BE2C (cell line): ENCODE measurements at places on chromosomes 16 and 17.

- no peak for DNase-seq
Measured at GRCh38 chr16:75026892-75027391, 28.1 kb downstream of the ZNRF1 start.

DNA sequence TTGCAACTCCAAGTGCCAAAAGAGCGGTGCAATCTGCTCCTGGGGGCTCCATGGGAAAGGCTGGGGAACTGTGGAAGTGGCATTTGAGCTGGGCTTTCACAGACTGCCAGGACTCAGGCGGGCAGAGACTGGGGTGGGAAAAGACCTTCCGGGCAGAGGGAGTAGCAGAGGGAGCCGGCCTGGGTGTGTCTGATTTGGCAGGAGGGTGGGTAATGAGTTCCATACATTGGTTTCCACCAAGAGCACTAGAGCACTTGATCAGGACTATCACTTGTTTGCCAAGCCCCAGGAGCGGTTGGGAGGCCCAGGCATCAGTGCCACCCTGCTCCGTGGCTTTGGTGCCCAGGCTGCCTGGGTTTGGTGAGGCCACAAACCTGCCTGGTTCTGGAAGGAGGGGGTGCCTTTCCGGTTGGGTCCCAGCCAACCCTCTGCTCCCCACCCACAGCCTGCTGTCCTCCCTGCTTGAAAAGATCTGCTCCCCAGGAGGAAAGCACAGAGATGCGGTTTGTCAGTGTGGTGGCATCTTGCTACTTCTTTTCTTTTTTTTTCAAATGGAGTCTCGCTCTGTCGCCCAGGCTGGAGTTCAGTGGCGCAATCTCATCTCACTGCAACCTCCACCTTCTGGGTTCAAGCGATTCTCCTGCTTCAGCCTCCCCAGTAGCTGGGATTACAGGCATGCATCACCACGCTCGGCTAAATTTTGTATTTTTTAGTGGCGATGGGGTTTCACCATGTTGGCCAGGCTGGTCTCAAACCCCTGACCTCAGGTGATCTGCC lies 3.5 kb upstream of the TRIM47 start:
- no peak for DNase-seq

GRCh38 chr16:85448557-85449190 lies 164.4 kb upstream of the GSE1 start:
- peak; percentile 89 for DNase-seq

DNA sequence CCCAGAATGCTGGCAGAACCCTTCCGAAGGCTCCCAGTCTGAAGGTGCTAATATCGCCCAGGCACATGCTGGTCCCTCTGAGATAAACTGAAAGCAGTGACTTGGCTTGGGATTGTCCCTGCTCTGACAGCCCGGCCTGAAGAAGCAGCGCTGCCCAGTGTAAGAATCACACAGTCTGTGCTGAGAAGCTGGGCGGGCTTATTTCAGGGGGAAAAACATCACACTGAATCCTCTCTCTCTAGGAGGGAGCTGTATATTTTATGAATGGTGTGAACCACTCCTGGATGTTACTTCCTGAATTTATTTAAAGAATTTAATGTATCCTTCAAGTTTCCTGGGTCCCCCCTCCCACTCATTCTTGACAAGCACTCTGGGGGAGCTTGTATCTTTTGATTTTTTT lies 36.3 kb downstream of the GAS7 start:
- DNase-seq: no peak

DNA sequence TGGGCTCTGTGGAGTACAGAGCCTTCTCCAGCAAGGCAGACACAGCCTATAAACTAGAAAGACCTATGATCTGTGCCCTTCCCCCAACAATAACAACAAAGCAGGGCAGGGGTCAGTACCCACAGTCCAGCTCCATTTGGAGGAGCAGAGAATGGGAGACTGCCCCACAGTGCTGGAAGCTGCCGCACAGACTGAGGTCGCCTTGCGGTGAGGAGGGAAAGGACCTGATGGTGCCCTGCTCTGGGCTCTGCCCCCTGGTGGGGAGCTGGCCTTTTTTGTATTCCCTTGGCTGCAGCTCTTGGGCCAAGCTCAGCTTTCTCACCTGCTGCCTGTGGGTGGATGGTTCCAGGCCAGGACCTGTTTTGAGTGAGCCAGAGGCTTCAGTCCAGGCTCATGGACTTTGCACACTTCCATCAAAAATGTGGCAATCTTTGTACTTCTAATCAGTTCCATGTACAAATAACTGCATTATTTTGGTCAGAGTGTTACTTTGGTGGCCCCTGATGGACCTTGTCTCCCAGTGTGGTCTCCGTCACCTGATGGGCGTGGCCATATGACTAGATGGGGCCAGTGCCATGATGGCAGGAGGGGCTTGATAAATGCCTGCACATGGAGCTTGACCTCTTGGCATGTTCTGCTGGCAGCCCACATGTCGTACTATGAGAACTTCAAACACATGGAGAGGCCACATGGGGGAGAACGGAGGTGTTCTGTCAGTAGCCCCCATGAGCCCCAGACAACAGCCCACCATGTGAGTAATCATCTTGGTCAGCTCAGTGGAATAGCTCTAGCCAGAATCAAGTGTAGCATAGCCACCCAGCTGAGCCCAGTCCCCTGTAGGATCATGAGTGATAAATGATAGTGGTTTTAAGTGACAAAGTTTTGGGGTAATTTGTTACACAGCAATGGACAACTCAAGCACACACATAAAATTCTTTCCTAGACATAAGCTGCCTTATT lies 24.2 kb downstream of the B9D1 start:
- DNase-seq: peak; percentile 62

GRCh38 chr16:46736695-46737094 lies 11.4 kb downstream of the MYLK3 start:
- peak; percentile 36 for DNase-seq

DNA sequence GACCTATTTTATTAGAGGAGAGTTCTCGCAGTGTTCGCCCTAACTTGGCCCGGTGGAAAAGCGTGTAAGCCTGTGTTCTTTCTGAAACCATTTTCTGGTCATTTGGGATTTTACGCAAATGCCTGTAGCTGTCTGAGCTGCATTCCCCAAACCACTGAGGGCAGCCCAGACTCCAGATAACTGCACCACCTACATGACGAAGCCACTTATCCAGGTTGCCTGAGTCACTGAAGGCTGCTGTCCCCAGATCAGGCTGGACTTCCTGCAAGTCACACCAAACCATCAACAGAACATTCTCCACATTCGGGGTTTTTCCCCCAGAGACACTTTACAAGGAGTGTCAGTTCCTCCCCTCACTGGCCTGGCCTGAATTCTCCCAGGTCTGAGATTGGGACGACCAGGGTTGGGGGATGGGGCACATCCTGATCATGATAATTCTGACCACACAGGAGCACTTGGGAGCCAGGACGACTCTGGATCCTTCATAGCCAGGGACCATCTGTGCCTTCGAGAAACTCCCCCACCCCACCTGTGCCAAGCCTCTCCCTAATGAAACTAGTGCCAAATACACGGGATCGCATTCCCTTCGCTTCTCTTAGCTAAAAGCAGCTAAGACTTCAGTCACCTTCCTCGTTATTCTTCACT lies 2.3 kb downstream of the RPRML start:
- DNase-seq: no peak

DNA sequence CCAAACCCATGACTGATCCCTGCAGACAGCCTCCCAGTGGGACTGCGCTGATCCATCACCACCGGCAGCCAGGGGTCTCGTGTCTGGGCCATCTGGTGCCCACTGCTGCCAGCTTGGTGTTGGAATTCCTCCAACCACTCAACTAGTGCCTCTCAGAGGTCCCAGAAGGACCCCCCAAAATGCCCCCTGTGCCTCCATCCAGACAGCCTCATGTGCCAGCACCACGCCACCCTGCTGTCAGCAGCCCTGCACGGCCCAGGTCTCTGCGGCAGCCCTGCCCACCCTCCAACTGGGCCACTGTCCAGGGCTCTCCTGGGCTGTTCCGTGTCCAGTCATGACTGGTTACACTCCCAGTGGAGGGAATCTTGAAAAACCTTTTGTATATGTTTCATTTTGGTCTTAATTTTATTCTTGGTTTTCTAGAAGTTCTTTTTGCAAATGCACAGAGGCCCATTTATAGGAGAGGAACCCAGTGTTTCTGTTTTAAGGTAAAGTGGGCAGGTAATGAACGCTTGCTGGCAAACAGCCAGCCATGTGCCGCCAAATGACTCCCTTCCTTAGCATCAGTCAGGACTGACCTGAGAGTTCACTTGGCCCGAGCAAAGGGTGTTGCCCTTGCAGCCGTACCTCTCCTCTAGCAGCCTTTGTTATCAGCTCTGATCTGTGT lies 34.6 kb downstream of the GRIN2C start:
- DNase-seq: no peak
